ENCODE measurements at places on chromosomes 5 and 9.

- DNase-seq: no peak
These were observed 175.9 kb upstream of the MAP3K1 start for GRCh38 chr5:56639476-56639875.

DNA sequence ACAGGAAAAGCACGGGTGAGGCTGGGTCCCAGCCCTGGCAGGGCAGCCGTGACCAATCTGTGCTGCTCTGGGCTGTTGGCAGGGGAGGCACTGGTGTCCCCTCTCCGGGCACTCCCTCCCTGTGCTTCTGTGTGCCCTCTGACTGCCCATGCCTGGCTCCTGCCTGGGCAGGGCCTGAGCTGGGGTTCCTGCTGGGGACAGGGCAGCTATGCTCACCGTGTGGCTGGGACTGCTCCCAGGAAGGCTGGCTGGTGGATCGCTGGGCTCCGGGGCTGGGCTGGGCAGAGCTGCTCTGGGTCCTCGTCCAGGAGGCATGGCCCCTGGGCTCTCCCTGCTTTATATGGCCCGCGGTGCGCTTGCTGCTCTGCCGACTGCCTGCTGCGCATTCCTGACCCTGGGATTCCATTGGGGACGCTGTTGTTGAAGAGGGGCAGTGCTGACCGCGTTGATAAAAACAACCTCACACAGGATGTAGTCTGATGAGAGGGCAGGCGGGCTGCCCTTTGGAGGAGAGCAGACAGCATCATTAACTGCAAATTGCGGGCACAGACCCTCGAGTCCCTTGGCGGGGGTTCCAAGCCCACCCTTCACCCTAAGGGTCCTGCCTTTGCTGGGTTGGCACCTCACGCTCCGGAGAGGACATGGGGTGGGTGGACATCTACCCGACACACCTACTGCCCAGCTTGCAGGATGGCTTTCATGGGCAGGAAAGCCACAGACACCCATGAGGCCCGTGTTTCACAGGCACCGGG, 955 bp downstream of the QRFP start:
- DNase-seq: no peak

- no peak for DNase-seq
These were observed 542.9 kb downstream of the EFNA5 start for GRCh38 chr5:107127878-107128277.

DNA sequence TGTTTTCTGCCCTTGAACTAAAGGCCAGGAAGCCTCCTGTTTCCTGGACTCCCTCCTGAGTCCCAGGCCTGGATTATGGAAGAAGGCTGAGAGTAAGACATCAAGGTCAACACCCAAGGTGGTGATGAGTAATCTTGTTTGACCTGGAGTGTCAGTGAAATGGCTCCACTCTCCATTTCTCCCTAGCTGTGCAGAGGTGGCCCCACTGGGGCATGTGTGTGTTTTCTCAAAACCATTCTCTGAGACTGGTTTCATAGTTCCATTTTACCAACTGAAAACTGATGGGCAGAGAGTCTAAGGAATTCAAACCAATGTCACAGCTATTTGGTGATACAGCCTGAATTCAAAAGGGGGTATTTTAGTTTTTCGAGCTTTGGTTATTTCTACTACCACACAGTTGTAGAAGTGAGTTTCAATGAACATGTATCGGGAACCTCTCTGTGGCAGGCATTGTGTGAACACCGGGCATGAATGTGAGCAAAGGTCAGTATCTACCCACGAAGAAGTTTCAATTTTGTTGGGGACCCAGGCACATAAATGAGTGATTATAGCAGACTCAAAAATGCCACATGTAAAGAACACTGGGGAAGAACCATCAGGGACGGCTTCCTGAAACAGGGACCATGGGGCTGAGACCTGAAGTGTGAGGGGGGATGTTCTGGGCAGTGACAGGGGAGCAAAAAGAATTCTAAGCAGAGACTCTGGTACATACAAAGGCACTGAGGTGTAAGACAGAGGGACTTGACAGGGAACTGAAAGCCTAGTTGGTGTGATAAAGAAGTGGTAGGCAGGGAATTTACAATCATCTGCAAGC, 269.6 kb upstream of the KLF4 start:
- no peak for DNase-seq

DNA sequence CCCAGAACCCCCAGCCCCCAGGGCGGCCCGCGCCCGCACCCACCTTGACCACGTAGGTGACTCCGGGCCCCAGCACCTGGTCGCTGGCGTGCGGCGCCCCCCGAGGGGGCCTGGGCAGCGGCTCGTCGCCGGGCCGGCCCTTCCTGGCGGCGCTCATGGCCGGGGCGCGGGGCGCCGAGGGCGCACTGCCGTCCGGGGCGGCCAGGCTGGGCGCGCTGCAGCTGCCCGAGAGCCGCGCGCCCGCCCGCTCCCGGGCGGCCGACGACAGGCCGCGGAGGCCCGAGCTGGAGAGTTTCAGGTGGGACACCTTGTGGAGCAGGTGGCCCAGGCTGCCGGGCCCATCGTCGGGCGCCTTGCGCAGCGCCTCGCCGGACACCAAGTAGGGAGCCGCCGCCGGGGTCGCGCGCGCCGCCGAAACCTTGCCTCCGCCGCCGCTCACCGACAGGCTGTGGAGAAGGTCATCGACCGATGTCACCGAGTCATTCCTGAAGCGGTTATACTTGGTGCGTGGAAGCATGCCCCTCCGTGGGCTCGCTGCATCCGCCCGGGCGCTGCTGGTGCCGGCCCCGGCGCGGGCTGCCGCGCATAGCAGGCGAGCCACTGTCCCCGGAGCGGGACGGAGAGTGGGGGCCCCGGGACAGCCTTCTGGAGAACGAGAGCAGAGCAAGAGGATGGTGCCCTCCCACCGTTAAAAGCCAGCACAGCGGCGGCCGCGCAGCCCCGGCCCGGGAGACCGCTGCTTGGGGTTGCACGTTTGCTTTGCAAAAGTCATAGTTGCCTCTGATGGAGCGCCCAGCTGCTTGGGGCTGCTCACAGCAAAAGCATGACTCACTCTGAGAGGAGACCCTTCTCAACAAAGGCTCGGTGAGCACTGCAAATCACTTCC, at the start of gene SHC3:
Gene SHC3, minus strand, starts transcription at position 875 of the 886 bp plus-strand sequence. Its CDS starts 358 bp downstream, at position 517.
- no peak for DNase-seq

- DNase-seq: no peak
These were observed 28.2 kb upstream of the CATSPER3 start for GRCh38 chr5:134939500-134939899.

DNA sequence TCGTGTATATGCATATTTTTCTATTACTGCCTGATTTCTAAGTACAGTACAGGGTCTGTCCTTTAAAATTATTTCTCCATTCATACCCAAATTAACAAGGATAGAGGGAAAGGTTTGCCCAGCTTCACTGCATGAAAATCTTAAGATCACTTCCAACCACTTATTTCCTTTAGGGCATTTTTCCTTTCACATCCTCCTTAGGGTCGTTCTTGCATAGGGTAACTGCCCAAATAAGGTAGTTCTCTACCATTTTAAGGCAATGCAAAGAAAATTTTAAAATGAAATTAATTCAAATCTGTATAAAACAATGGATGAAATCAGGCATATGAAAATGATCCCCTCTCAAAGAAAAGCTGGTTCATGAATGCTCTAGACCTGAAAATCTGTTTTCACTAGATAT, 4.1 kb upstream of the CDC20B start:
- no peak for DNase-seq

DNA sequence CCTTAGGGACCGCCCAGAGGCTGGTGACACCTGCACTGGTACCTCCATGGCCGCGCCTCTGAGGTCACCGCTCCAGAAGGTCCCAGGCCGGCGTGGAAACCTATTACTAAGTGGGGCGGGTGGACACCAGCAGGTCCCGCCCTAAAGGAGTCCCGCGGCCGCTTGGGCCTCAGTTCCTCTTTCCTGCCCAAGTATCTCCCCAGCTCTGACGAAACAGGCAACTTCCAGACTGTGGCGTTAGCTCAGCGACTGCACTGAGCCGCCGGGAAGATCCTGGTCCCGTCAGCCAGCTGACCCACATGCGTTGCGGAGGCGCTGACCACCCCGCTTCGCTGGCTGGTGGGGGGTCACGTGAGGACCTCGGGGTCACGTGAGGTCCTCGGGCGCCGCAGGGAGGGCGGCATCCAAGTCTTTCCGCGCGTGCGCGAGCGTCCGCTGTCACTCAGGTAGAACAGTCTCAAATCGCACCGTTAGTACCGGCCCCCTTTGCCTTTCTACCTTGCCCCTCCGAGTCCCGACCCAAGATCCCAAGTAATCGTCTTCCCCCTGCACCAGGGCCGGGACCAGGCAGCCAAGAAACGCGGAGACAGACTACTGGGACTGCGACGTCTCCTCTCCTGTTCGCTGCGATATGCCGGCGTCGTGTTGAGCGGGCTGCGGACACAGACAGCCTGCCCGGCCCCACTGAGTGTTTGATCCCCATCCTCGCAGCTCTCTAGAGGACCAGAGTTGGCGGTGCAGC, 53.7 kb upstream of the KDM4C start:
- peak; percentile 87 for DNase-seq

DNA sequence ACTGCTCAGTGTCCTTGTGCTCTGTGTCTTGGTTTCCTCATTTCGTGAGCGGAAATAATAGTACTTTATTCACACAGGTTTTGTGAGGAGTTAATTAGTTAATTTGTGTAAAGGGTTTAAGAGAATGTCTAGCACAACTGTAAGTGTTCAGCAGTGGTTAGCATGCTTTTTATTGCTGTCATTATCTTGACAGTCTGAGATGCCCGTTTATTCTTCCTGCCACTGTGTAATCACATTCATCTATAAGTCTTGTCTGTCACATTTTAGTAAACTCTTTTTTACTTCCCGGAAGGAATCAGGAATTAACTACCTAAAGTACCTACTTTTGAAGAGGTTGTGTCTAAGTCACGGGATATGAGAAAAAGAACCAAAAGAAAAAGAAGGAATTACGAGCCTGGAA, 38.0 kb downstream of the IQGAP2 start:
- no peak for DNase-seq
